ENCODE measurements at places on chromosomes 7 and 10.

- DNase-seq, result no peak
These were observed 168.0 kb upstream of the RHEB start for GRCh38 chr7:151687523-151688235.

- DNase-seq, result no peak
These were observed 138.3 kb upstream of the PALS2 start for GRCh38 chr7:24434972-24435371.

- no peak for DNase-seq
These were observed 5.2 kb downstream of the CLIP2 start for GRCh38 chr7:74294191-74294998.

GRCh38 chr10:102661658-102662028 is 17.4 kb downstream of the TRIM8 start:
- DNase-seq, result no peak

DNA sequence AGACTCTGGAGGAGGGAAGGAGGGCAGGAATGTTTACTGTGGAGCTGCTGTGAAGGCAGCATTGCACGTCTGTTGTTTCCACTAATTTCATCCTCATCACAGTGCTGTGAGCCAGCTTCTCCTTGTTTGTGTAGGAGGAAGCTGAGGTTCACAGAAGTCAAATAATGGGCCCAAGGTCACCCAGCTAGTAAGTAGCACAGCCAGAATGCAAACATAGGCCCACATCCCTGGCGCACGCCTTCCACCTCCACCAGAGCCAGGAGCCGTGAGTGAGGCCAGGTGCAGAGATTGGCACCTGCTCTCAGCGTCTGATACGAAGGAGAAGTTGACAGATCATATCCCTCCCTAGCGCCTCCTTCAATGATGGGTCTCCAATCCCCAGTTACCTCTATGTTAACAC is 93.6 kb downstream of the HTR5A start:
- DNase-seq, result no peak

DNA sequence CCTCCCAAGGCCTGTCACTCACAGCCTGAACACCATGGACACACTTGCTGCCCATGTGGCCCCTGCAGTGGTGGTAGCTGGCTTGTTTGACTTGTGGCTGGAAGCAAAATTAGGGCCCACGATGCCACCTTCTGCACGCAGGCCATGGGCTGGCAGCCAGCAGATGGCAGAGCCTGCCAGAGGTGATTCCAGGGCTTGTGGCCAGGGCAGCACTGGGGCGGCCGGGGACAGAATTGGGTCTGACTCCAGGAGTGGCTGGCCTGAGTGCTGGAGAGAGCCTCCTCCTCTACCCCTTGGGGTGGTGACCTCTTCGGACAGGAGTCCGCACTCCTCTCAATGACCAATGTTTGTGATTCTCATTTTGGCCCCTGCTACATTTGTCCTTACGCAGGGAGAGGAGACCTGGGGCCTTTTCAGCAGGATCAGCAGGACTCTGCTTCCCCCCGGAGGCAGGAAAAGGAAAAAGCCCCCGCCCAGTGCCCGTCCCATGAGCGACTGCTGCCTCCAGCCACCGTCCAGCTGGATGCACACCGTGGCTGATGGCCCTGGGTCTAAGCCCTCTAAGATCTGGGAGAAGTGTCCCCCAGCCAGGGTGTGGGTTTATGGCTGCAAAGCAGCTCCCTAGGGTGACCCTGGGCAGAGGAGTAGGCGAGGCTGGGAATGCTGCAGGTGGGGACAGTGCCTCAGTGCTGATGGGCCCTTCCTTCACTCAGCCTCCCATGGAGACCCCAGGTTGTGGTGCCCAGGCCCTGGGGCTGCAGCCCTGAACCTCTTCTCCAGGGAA is 26.5 kb downstream of the DNAJB12 start:
- no peak for DNase-seq

- no peak for DNase-seq
These were observed 47.0 kb downstream of the AMZ1 start for GRCh38 chr7:2734751-2735571.

All from cortex of kidney (tissue), 1 donor.